Neural progenitor cell (in vitro differentiated cells): ENCODE measurements at places on chromosomes 5 and 9. TPM values are rescaled to one million over a fixed set of nuclear protein-coding genes. Genes with fewer than 3 reads are reported as not detected.

The PCDHA9 gene
- 2.0 TPM in 2 replicates for total RNA-seq

- no peak for DNase-seq
- H3K4me1 ChIP-seq: peaks cover 69% of the 10 kb centered on the region
- H3K27me3 ChIP-seq: no peaks in the 10 kb centered on the region
- no peak overlapping the region for H3K27ac ChIP-seq
Measured at GRCh38 chr9:81682797-81683196, 6.5 kb downstream of the TLE1 start.

GRCh38 chr5:102796498-102796897 lies 41.4 kb downstream of the PAM start:
- no peak for DNase-seq
- no peak overlapping the region for H3K27ac ChIP-seq
- H3K4me3 ChIP-seq: no peak overlapping the region

DNA sequence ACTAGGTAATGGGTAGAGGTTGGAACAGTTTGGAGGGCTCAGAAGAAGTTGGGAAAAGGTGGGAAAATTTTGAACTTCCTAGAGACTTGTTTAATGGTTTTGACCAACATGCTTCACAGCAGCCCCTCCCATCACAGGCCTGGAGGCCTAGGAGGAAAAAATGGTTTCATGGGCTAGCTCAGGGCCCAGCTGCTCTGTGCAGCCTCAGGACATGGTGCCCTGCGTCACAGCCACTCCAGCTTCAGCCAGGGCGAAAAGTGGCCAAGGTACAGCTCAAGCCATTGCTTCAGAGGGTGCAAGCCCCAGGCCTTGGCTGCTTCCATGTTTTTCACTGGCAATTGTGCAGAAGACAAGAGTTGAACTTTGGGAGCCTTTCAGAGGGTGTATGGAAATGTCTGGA lies 453.7 kb downstream of the LRRC70 start:
- no peak overlapping the region for H3K4me3 ChIP-seq
- no peaks in the 10 kb centered on the region for H3K4me1 ChIP-seq
- H3K27me3 ChIP-seq: no peaks in the 10 kb centered on the region
- DNase-seq: no peak
- no peak overlapping the region for H3K27ac ChIP-seq

DNA sequence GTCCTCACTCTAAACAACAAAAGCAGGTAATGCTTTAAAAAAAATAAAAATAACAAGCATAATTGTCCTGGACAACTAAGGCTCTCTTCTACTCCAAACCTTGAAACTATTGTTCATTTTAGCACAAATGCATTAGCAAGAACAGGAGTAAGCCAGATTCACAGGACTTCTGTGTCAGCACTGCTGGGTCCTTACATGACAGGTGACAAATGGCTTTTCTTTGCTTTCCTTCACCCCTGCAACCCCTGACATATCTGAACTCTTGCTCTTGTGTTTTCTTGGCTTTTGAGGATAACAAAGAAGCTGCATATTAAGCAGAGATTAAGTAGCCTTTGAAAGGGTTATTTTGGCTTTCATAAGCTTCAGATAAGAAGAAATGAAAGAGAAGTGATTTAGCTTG lies 71.1 kb downstream of the ZNF474 start:
- H3K27ac ChIP-seq: no peak overlapping the region
- H3K4me3 ChIP-seq: no peak overlapping the region
- peak; percentile 22 for DNase-seq
- H3K27me3 ChIP-seq: no peaks in the 10 kb centered on the region
- no peaks in the 10 kb centered on the region for H3K36me3 ChIP-seq
- peaks cover 22% of the 10 kb centered on the region for H3K4me1 ChIP-seq

DNA sequence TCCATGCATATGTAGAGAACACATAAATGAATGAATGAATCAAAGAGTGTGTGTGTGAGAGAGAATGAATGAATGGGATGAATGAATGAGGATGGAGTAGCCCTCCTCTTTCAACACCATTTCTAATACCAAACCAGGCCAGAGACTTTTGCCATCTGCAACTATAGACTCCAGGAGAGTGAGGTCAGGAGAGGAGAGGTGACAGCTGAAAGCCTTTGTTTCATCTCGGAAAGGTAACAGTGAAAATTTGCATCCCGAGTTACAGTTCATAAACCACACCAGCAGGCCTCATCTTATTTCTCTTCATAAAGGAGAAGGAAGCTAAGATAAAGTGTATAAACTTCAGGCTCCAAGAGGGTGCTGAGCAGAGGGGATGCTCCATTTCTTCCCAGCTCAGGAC lies 255.3 kb upstream of the KLF4 start:
- H3K4me1 ChIP-seq: peaks cover 6% of the 10 kb centered on the region
- H3K27me3 ChIP-seq: no peaks in the 10 kb centered on the region
- no peaks in the 10 kb centered on the region for H3K36me3 ChIP-seq
- H3K27ac ChIP-seq: no peak overlapping the region
- H3K4me3 ChIP-seq: no peak overlapping the region

The GALNT12 gene
- 28.8 and 46.5 TPM in 2 replicates for total RNA-seq

The IGFBPL1 gene
- total RNA-seq: 26.6 and 43.2 TPM in 2 replicates

The LPAR1 gene
- total RNA-seq: 30.3 and 36.0 TPM in 2 replicates

DNA sequence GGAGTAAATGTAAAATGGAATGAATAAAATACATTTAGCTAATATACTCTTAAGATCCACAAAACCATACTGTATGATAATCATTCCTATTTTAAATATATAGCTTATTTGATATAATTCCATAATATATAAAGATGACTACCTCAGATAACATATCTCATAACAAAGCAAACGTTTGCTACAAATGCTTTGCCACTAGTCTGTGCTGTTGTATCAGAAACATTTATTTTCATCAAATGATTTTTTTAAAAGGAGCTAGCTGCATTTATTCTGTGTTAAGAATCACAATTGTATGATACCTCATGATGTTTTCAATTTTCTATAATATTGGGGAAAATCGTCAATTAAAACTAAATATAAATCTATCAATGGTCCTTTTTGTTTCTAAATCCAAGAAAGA lies 567.2 kb downstream of the PTPRD start:
- H3K36me3 ChIP-seq: no peaks in the 10 kb centered on the region
- H3K27me3 ChIP-seq: no peaks in the 10 kb centered on the region
- H3K4me3 ChIP-seq: no peak overlapping the region
- no peak overlapping the region for H3K27ac ChIP-seq

DNA sequence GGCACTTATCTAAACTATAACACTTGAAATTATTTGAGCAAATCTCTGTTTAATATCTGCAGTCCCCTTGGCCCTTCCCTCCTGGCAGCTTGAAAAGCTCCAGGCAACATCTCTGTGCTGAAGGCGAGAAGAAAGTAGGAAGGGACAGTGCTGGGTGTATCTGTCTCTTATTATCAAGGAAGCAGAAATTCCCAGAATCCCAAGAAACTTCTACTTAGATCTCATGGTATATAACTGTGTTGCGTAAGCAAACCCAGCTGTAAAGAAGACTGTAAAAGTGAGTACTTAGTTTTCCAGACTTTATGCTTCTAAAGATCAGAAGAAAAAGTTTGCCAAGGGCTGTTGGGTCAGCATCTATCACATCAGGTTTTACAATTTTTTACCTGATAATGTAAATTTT lies 1869.8 kb downstream of the MAT2B start:
- H3K27ac ChIP-seq: no peak overlapping the region
- no peaks in the 10 kb centered on the region for H3K27me3 ChIP-seq
- no peaks in the 10 kb centered on the region for H3K4me1 ChIP-seq
- DNase-seq: no peak

The CBY3 gene
- not detected in 2 replicates for total RNA-seq

The DNAJC21 gene
- 33.9 and 52.8 TPM in 2 replicates for total RNA-seq

The SLIT3 gene
- 0.22 and 0.28 TPM in 2 replicates for total RNA-seq

DNA sequence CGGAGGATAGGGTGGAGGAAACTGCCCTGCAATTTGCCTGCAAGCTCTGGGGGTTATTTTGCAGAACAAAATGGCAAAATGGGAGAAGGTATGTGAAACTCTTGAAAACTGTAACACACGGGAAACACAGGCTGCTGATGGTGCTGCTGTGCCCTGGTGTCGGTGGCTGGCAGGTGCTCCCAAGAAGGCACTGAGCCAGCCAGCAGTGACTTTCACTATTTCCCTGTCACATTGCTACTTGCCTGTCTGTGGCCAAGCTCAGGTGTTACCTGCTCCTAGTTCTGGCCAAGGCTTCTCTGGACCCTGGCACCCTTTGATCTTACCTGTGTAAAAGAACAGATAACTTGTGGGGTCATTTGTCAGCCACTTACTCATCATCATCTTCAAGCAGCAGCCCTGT lies 102.2 kb downstream of the CMYA5 start:
- no peaks in the 10 kb centered on the region for H3K27me3 ChIP-seq
- H3K27ac ChIP-seq: no peak overlapping the region
- no peaks in the 10 kb centered on the region for H3K36me3 ChIP-seq
- no peak overlapping the region for H3K4me3 ChIP-seq

- H3K27me3 ChIP-seq: peaks cover 19% of the 10 kb centered on the region
- no peak overlapping the region for H3K27ac ChIP-seq
- no peaks in the 10 kb centered on the region for H3K36me3 ChIP-seq
- H3K4me3 ChIP-seq: no peak overlapping the region
- DNase-seq: no peak
- H3K4me1 ChIP-seq: peaks cover 5% of the 10 kb centered on the region
Measured at GRCh38 chr9:120890320-120891244, 13.6 kb upstream of the PHF19 start.

- no peak overlapping the region for H3K27ac ChIP-seq
- H3K27me3 ChIP-seq: no peaks in the 10 kb centered on the region
- H3K4me3 ChIP-seq: no peak overlapping the region
- DNase-seq: no peak
- peaks cover 6% of the 10 kb centered on the region for H3K4me1 ChIP-seq
Measured at GRCh38 chr9:35237311-35237710, 75.5 kb downstream of the UNC13B start.

GRCh38 chr5:1764606-1764960 lies 35.1 kb downstream of the MRPL36 start:
- H3K27ac ChIP-seq: no peak overlapping the region
- DNase-seq: no peak
- no peaks in the 10 kb centered on the region for H3K36me3 ChIP-seq

- no peaks in the 10 kb centered on the region for H3K36me3 ChIP-seq
- no peak for DNase-seq
- no peaks in the 10 kb centered on the region for H3K27me3 ChIP-seq
Measured at GRCh38 chr9:33697171-33697570, 98.2 kb upstream of the PRSS3 start.

DNA sequence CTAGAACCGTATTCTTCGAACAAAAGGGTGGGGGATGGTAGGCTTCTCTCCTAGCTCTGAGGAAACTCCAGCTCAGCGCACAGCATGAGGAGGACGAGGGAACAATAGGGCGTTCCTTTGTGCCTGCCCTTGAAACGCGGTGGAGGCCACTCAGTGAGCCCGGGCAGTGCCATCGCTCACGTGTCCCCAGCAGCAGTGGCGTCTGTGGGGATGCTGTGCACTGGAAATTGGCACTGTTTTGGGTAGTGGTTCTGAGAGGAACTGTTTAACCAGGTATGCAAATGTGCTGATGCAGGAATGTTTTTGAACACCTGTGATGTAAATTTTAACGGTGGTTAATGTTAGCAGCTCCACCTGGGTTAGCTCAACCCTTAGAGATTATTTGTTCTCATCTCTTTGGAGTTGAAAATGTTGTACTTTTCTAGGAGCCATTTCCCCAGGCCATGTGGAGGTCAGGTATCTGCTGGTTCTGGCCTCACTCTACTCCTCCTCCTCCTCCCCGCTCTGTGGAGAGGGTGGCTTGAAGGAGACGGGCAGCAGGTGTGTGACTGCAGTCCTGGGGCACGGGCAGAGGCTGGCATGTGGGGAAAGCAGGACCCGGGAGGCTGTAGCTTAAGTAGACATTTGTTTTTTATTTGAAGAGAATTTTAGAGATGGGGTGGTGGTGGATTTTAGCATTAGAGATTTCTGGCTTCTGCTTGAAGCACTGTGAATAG lies 48.3 kb downstream of the EHMT1 start:
- no peaks in the 10 kb centered on the region for H3K36me3 ChIP-seq
- DNase-seq: peak; percentile 89

DNA sequence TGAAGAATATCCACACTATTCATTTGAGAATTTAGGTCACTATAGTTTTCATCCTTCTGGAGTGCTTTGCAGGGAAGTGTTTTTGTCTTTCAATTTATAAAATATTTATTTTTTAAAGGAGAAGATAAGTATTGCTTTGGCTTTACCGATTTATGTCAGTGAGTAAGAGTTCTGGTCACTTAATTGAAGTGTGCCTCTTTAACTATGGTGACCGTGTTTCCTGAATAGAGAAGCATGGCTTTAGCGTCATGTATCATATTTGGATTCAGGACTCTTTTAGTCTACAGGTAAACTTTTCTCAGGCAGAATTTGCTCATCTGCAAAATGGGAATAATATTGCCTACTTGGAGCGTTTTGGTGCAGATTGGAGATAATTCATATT lies 902 bp downstream of the BDP1 start:
- peaks cover 12% of the 10 kb centered on the region for H3K36me3 ChIP-seq
- H3K4me3 ChIP-seq: peak overlapping the region; percentile 74
- DNase-seq: no peak
- H3K4me1 ChIP-seq: peaks cover 6% of the 10 kb centered on the region
- peaks cover 4% of the 10 kb centered on the region for H3K27me3 ChIP-seq

DNA sequence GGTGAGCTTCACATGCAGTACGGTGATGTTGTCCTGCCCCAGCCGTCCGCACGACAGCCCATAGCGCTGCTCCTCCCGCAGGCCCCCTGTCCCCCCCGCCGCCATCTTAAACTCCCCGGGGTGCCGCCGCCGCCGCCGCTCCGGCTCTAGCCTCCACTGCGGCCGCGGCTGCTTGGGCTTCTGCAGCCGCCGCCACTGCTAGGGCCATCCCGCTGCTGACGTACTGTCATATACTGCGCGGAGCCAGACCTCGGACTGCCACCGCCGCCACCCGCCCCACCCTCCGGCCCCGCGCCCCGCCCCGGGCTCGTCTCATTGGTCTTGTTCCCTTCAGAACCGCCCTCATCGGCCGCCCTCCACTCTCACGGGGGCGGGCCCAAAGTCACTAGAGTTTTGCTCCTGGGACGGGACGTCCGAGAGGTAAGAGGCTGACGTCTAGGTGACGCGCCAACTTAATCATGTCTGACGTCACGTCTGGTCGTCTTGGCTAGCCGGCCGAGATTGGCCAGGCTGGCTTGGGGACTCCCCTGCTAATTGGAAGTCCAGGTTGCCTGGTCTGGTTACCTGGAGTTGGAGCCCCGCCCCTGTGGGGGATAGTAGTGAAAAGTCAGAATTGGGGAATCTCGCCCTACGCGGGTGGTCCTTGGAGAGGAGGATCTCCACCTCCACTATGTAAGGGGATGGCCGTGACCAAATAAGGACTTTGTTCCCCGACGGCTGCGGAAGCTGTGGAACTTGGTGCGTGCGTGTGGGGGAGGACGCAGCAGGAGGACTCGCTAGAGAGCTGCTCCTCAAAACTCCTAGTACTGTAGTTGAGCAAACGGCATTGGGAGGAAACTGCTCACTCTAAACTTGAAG lies at the start of gene ELL2:
Gene ELL2, minus strand, starts transcription at position 235 of the 858 bp plus-strand sequence. Its CDS starts 130 bp downstream, at position 105.
- H3K27me3 ChIP-seq: peaks cover 19% of the 10 kb centered on the region
- H3K27ac ChIP-seq: no peak within 1 kb of the TSS
- H3K4me3 ChIP-seq: peak within 1 kb of the TSS; percentile 89
- H3K36me3 ChIP-seq: no peaks in the 10 kb centered on the region

- H3K27me3 ChIP-seq: no peaks in the 10 kb centered on the region
- no peak overlapping the region for H3K4me3 ChIP-seq
- no peak overlapping the region for H3K27ac ChIP-seq
- no peaks in the 10 kb centered on the region for H3K36me3 ChIP-seq
Measured at GRCh38 chr5:77316871-77317661, 106.6 kb downstream of the PDE8B start.
